Smooth muscle cell of the brain vasculature (primary cell): ENCODE measurements at places on chromosomes 2 and 18.

DNA sequence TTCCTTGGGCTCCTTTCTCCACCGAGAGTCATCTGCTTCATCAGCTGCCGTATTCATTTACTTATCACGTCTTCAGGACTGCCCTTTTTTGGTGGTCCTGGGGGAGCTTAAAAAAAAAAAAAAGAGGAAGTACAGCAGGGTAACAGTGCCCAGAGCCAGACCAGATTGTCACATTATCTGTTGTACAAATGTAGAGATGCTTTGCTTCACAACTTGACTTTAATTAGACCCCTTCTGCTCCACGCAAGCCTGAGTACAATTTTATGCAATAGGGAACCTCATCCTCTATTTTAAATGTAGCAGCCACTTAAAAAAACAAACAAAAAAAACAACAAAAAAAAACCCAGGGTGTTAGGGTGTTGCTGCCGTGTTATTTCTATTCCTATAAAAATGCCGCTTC lies 128.3 kb downstream of the PRPF40A start:
- DNase-seq: no peak

DNA sequence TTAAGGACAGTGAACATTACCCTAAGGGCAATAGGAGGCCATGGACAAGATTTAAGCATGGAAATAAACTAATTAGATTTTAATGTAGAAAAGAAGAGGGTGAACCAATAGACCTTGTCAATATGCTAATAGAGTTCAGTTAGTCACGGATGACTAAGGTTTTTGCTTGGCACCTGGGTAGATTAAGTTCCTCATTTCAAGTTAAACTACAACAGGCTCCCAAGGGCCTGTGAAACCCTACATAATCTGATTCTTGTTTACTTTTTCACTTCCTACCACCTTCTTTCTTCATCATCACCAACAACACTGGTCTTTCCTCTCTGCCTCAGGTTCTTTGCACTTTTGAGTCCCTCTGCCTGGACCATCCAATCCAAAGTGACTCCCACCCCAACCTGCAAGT lies 14.8 kb downstream of the SP110 start:
- no peak for DNase-seq

GRCh38 chr2:199968126-199968525 lies 12.7 kb downstream of the MAIP1 start:
- no peak for DNase-seq

GRCh38 chr2:219521066-219521880 lies 7.0 kb downstream of the ASIC4 start:
- DNase-seq: no peak

DNA sequence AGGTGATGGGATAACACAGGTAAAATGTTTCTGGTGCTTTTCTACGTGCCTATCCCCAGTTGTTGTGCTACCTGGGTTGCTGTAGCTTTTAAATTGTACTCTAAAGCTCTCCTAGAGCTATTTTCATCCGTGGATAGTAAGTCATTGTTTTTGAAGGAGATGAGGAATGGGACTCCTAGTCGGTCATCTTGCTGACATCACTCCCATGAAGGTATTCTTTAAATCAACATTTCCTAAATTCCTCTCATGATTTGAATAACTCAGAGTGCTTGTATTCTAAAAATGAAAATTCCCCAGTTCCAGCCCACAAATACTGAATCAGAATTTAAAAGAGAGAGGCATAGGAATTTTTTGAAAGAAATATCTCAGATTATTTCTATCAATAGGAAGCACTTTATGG lies 44.3 kb downstream of the CCDC148 start:
- DNase-seq: no peak

GRCh38 chr2:111204706-111205105 lies 84.0 kb downstream of the BCL2L11 start:
- DNase-seq: no peak

DNA sequence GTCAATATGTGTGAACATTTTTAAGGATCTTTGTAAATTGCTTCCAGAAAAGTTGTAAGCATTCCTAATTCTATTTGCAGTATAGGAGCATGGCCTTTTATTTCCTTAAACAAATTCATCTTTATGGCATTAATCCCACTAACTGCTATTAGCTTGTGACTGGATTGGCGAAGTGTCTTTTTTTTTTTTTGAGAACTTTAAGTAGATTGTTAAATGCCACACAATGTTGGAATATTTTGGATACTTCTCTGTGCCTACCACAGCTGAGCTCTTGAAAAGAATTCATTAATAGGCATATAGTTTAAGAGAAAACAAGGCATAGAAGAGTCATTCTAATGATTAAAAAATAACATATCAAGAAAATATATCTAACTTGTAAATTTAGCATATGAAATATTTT lies 129.7 kb downstream of the LAMA3 start:
- DNase-seq: no peak

- no peak for DNase-seq
Measured at GRCh38 chr2:234292205-234292961, 204.5 kb downstream of the ARL4C start.

- DNase-seq: no peak
Measured at GRCh38 chr2:148813603-148814065, 61.4 kb upstream of the KIF5C start.

DNA sequence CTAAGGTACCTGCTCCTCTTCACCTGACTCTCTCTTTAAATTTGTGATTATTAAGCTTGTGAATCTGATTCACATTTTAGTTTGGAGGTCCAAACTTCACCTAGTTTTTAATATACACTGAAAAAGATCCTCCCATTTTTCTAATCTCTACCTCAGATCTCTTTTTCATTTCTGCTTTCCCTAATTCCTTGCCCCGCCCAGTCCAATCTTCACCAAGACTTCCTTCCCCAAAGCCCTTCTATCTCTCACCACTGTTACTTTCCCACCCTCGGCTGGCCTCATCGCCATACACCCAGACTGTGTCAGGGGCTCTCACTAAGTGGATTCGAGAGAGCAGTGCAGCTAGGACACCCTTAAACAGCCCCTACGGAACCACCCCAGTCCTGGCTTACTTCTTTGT lies 40.0 kb downstream of the LBH start:
- DNase-seq: no peak

- DNase-seq: no peak
Measured at GRCh38 chr2:203361922-203362321, 33.7 kb downstream of the ABI2 start.

DNA sequence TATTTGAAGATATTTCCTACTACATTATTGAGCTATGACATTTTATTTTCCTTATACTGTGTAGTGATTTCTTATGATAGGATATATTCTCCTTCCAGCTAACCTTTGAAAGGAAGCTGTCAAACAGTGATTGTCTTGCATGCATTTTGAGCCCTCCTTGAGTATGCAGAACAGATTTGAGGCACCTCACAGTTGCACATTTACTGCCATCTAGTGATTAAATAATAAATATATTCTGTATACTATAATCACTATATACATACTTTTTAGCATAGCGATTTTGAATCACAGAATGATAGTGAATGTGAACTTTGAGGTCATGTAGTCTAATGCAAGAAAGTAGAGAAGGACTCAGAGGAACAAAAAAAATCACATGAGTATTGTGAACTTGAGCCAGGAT lies 268.4 kb upstream of the CDH19 start:
- DNase-seq: no peak

GRCh38 chr2:126399001-126399400 lies 257.0 kb upstream of the GYPC start:
- DNase-seq: no peak

DNA sequence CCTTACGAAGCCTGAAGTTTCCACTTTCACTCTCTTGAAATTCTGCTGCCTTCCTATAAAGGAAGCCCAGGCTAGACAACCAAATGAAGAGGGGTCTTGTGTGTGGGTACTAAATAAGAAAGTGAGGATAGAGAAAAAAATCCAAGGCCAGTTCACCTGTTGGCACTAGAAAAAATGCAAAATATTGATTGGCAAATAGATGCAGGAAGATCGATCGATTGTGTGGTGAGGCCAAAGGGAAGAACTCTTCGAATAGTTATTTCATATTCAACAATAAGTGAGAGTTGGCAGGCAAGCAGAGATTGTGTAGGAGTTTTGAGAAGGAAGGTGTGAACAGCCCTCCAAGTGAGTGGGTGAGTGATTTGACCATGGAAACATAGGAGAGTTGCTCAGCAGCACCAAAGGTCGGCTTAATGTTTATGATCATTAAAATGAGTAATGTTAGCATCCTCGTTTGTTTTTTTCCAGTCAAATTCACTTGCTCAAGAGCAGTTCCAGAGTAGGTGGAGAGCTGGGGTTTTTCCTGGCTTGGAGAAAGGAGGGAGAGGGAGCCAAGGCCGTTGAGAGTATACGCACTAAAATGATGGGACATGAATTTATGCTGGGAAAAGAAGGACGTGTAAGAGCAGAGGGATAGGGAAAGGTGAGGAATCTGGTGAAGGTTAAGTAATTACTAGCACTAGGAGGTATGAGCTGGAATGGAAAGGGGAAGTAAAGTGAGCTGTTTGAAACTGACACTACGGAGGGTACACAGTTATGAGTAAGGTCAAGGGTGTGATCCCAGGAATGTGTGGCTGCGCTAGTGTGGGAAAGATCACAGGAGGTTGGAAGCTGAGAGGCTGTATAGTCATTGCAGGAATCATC lies 1.1 kb upstream of the NAPG start:
- no peak for DNase-seq
